ENCODE measurements at places on chromosomes 13 and 19. TPM values are rescaled to one million over a fixed set of nuclear protein-coding genes. Genes with fewer than 3 reads are reported as not detected.

GRCh38 chr19:46978171-46978869, 41.3 kb upstream of the NPAS1 start:
- no peak for DNase-seq

The EPSTI1 gene
- polyA plus RNA-seq = 2.2 TPM

The CRTC1 gene
- 13.1 TPM for polyA plus RNA-seq

DNA sequence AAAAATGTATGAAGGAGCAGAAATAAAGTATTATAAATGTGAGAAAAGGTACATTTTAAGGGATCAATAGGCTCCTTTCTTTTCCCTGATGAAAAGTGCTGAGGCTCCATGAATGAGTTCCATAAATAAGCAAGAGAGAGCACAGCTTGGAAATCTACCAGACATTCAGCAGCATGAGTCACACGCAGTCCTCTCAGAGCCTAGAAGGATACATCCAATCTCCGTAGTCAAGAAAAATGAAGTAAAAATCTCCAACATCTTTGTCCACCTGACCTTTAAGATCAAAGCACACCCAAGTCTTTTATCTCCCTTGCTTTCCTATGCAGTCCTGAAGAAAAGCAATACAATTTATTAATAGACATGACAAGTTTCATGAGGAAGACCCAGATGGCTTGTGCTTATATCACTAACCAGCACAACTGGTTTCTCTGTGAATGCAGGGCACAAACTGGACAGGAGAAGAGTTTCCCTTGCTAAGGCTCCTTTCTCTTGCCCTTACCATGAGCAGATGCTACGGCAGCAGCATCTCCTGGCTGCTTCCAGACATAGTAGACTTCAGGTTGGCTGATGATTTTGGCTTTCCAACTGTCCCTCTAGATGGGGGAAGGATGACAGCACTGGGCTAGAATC, 730.8 kb downstream of the EFNB2 start:
- no peak for DNase-seq

GRCh38 chr19:50268041-50268440, 61.1 kb downstream of the KCNC3 start:
- no peak for DNase-seq

- peak; percentile 83 for DNase-seq
Measured at GRCh38 chr19:18304458-18305310, 18.2 kb downstream of the LSM4 start.

The CEACAM21 gene
- 2.0 TPM for polyA plus RNA-seq

The DACH1 gene
- polyA plus RNA-seq = 7.4 TPM

The CNN1 gene
- 128 TPM for polyA plus RNA-seq

DNA sequence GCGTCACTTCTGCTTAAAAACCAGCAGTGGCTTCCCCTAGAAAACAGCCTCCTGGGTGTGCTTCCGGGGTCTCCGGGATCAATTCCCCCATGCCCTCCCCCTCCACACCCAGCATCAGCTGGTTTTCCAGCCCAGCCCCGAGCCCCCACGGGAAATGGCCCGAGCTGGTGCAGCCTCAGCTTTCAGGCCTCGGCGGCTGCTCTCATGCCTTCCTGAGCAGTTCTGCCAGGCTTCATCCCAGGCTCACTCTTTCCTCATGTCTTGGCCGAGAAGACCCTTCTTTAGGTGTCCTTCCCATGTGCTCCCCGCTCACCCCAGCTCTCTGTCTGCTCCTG, 103.1 kb upstream of the RNF113B start:
- DNase-seq = no peak

The IFNL1 gene
- not detected for polyA plus RNA-seq

DNA sequence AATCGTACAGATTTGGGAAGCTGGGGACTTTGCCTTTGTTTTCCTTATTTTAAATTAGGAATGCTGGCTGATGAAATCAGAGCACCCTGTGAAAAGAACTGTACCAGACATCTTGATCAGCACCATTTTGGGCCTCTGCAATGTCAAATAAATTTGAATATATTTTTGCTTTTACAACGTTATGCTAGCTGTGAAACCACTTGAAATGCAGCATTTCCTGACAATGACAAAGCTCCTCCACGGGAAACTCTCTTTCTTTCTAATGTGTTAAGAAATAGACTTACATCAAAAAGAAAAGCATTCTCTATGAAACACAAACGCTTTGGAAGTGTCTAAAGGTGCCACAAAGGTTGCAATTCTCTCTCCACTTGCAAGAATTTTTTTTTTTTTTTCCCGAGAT, 47.1 kb upstream of the MAP3K10 start:
- DNase-seq = no peak

The ZNF416 gene
- 5.0 TPM for polyA plus RNA-seq

GRCh38 chr13:51260154-51260553, 38.0 kb downstream of the FAM124A start:
- no peak for DNase-seq

The CYP2S1 gene
- polyA plus RNA-seq = not detected

GRCh38 chr19:858868-859843, at the start of gene CFD:
CFD (plus strand) TSS chr19:859664; CDS start chr19:859690, 26 bp downstream.
- no peak for DNase-seq

DNA sequence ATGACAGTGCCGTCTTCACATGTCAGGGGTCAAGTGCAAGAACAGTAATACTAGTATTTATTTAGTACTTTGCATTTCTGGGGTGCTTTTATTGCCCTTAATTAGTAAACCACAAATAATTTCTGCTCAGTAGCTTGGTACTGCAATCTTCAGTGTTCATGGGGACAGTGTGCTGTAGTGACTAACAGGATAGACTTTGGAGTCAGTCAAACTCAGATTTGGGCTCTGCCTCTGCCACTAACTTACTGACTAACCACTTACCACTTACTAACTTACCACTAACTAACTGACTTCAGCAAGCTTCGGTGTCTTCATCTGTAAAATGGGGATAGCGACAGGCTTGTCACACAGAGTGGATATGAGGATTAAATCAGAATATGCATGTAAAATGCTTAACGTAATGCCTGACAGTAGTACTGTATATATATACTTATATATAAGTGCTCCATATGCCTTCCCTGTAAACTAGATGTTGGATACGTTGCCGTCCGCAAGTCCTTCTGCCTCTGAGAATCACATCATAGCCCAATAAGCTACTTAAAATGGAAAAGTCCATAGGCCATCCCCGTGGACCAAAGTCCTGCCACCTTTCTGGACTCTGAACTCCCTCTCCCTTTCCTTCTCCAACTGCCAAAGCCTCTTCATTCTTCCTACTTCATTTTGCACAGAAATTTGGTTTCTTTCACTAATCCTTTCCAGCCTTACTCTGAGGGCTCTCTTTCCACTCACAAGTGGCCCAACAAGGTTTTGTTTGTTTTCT, 158.1 kb downstream of the ZIC5 start:
- no peak for DNase-seq

- DNase-seq = no peak
Measured at GRCh38 chr13:76745261-76746200, 140.7 kb downstream of the KCTD12 start.

The GRIK5 gene
- 3.1 TPM for polyA plus RNA-seq

The ANGPTL8 gene
- polyA plus RNA-seq = not detected

Measured in muscle of arm (tissue), 14 donors.